Effector CD8-positive, alpha-beta T cell (primary cell): ENCODE measurements at places on chromosomes 16 and 17.
A peak's percentile ranks its signal among the peaks of the same experiment; 100 is the strongest.

GRCh38 chr17:81154961-81155360 is 10.3 kb upstream of the PVALEF start:
- no peak for DNase-seq

GRCh38 chr17:46100590-46100989 is 92.6 kb downstream of the KANSL1 start:
- no peak for DNase-seq

DNA sequence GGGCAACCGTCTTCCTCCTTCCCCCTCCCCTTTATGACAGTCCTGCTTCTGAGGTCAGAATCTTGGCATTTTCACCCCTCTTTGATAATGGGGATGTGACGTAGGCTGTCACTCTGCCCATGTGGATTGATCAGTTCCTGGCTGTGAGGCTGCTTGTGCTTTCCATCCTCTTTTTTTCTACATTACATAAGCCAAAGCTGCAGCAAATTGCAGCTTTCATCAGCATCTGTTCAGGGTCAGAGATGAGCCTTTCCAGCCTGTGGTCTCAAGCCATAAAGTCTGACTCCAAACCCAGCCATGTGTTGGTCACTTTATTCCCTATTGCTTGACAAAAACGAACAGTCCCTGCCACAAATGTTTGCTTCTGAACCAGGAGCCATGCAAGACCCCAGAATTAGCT is 535.1 kb downstream of the CDH11 start:
- no peak for DNase-seq

DNA sequence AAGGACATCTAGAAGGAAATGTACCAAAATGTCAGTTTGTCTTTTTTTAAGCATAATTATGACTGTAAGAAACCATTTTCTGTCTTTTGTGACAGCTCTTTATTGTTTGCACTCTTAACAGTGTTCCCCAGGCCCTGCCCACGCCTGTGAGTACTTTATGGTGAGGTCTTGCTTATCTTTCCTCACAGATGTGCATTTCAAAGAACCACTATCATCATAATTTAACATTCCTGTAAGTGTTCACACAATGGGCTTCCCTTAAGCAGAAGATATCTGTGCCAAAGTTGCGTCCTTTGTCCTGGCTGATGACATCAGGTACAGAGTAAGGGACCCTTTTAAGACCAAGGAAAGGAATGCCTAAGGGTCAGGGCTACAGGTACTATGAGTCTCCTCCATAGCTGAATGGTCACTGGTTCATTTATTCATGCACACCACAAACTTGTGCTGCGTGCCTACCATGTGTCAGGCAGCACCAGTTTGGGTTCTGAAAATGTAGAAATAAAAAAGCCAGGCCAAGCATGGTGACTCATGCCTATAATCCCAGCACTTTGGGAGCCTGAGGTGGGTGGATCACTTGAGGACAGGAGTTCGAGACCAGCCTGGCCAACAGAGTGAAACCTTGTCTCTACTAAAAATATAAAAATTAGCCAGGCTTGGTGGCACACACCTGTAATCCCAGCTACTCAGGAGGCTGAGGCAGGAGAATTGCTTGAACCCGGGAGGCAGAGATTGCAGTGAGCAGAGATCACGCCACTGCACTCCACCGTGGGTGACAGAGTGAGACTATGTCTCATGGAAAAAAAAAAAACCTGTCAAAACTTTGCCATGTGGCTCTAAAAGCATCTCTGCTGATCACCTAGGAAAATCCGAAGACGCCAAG is 55.4 kb upstream of the NLK start:
- DNase-seq: no peak

GRCh38 chr16:83717814-83718213 is 90.0 kb upstream of the HSBP1 start:
- DNase-seq: no peak

- no peak for DNase-seq
Observed at GRCh38 chr17:45910667-45911066, 16.3 kb downstream of the MAPT start.

DNA sequence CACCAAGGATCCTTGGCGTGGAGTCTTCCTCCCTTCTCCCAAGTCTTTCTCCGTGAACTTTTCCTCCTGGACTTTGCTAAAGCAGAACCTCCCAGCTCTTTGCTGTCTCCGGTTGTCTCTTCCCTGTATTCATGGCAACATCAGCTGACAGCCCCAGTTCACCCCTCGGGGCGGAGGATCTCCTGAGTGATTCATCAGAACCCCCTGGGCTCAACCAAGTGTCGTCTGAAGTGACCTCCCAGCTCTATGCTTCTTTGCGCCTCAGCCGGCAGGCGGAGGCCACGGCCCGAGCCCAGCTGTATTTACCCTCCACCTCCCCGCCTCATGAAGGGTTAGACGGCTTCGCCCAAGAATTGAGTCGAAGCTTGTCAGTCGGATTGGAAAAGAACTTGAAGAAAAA is 943 bp downstream of the CNTROB start:
- DNase-seq: no peak

- no peak for DNase-seq
Observed at GRCh38 chr17:80145076-80146075, 1.6 kb downstream of the EIF4A3 start.

DNA sequence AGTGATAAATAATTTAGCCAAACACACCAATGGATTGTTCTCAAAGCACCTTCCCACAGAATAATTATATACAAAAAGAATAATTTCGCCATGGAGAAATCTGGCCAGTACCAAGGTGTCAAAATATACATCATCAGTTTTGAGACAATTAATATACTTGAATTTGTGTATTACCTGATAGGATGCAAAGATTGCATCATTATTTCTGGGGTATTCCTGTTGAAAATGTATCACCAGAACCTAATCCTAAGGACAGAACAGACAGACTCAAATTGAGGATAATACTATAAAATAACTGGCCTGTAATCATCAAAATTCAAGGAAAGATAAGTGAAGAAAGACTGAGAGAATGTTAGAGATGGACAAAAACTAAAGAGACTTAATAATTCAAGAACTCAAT is 111.9 kb downstream of the MRTFB start:
- no peak for DNase-seq

DNA sequence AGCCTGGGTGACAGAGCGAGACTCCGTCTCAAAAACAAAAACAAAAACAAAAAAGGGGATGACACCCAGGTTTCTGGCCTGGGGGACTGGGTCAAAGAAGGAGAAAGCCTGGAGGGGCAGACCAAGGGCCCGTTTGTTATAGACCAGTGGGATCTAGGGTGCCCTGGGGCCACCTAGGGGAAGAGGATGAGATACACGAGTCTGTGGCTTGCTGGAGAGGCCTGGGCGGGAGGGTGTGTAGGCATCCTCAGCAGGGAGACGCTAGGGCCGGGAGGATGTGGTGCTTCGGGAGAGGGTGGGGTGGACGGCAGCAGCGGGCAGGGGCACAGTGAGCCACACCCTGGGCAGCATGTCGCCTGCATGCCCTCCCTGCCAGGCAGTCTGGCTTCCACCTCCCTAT is 17.1 kb upstream of the CRK start:
- no peak for DNase-seq

DNA sequence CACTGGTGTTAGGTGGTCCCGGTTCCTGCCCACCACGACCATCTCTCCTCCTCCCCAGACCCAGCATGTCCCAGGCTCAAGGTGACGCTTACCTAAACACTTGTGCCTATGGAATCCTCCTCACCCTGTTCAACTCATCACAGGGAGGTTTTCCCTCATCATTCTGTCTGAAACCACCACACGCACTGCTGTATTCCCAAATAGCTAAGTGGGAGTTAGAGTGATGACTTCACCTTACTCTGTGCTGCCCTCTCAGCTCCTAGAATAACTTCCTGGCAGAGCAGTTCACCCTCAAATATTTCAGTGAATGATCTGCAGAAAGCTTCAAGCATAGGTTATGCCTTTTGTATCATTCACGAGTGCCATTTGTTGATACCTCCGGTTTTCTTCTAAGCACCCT is 216.5 kb downstream of the CPPED1 start:
- no peak for DNase-seq

DNA sequence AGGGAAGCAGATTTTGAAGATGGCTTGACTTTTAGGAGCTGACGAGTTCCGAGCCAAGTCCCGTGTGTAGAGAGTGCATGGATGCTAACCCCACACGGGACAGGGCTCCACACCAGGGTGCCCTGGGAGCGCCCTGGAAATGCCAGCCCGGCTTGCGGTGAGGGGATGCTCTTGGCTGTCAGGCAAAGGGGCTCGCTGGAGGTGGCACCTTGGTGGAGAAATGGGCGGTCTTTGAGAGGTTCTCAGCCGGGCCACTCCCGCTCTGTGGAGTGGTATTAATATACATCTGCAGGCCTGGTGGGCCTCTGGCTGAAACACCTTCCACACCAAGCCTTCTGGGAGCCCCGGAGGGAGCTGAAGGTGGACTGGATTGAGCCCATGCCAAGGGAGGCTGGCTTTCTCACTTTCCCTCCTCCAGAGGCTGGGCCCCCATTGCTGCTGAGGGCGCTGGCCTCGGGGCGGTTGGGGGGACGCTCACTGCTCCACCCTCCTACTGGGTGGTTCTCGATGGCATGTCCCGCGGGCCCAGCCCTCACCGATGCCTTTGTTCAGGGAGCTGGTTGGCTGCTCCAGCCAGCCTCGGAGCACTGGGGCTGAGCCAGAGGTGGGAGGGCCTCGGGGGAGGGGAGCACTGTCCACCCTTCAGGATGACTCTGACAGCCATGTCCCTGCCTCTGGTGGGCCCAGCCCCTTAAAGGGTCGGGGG is 210.3 kb downstream of the NTN1 start:
- no peak for DNase-seq

DNA sequence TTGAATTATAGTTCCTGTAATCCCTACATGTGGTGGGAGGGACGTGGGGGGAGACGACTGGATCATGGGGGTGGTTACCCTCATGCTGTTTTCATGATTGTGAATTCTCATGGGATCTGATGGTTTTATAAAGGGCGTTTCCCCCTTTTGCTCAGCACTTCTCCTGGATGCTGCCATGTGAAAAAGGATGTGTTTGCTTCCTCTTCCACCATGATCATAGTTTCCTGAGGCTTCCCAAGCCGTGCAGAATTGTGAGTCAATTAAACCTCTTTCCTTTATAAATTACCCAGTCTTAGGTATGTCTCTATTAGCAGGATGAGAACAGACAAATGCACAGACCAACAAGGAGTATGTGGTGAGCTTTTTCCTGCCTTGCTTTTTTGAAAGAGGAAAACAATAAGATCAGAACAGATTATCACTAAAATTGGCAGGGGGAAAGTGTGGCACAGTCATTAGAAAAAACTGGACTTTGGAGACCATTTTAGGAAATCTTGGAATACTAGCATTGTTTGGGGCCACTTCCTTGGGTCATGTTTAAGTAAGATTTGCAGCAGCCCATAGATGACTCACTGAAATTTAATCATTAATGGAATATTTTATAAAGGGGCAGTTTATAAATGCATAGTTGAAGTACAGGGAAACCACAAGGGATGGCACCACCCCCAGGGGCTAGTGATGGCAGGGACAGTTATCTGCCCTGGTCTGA is 352.8 kb downstream of the CDH13 start:
- DNase-seq: no peak

- DNase-seq: no peak
Observed at GRCh38 chr17:44417553-44417952, 28.1 kb upstream of the ITGA2B start.

- no peak for DNase-seq
Observed at GRCh38 chr17:67019809-67020208, 24.5 kb upstream of the CACNG1 start.

DNA sequence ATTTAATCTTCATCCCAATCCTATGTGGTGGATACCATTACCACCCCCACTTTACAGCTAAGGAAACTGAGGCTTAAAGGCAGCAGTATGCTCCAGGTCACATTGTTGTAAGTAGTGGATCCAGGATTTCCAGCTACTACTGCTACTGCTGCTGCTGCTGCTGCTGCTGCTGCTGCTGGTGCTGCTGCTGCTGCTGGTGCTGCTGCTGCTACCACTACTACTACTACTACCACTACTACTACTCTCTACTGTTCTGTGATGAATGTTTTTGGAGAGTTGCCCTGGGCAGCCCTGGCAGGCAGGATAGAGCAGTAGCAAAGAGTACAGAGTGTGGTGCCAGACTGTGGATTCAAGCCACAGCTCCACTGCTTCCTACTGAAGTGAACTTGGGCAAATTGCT is 49.3 kb upstream of the SLC12A3 start:
- DNase-seq: no peak

GRCh38 chr16:68281368-68282063 is 17.2 kb downstream of the SLC7A6 start:
- DNase-seq: peak; percentile 13

GRCh38 chr17:5468075-5468473 is 708 bp downstream of the DHX33 start:
- DNase-seq: no peak

DNA sequence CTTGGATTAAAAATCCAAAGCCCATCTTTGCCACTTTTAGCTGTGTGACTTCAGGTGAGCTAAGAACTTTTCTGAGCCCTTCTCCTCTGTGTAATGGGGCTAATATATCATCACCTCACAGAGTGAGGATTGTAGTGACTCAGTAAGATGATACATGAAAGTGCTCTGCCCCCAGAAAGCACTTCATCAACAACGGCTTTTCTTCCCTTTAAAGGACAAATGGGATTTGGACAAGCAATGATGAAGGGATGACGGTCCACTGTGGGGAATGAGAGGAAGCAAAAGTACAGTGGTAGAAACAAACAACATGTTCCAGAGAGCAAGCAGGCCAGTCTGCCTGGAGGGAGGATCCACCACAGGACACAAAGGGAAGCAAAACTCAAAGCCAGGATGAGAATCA is 14.3 kb upstream of the TMED6 start:
- DNase-seq: no peak

- no peak for DNase-seq
Observed at GRCh38 chr16:85430523-85431421, 182.3 kb upstream of the GSE1 start.

- DNase-seq: no peak
Observed at GRCh38 chr16:346587-346986, 5.9 kb downstream of the AXIN1 start.

GRCh38 chr16:57422026-57422944 is 17.7 kb downstream of the CCL17 start:
- DNase-seq: no peak
